Nephron progenitor cell (in vitro differentiated cells): ENCODE measurements at places on chromosomes 2 and 18.

DNA sequence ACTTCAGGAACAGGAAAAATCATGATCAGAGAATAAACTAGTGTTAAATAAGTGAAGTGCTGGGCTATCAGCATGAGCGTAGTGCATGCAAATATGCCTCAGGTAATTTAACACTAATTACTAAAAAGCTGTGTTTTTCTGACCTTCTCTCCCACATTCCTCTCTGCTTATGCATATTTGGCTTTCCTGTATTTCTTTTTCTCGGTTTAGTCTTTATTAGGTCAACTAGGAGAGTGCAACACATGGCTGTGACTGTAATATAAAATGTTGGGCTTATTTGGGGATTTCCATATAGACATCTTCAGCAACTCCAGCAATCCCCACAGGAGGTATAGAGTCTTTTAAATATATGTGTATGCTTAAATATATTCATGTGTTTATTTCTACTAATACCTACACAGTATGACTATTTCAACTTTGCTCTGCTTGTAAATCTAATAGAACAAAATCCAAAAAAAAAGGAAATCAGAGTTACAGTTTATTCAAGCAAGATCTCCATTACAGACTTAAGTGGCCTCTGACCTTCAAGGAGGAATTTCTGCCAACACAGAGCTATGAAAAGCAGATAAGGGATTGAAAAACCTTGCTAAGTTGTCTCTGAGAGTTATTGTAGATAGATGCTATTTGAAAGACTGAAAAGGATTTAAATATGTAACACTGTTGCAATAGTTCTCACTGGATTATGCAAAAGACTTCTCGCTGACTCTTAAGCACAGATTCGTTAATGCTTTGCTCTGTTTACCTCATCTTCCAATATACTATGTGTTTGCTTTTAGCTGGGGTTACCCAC is 359.5 kb upstream of the RGPD4 start:
- no peak for DNase-seq

GRCh38 chr18:75208155-75208835 is 644 bp downstream of the PTGR3 start:
- DNase-seq: peak; percentile 57

GRCh38 chr2:75573145-75573878 is 12.6 kb upstream of the EVA1A start:
- DNase-seq: no peak

DNA sequence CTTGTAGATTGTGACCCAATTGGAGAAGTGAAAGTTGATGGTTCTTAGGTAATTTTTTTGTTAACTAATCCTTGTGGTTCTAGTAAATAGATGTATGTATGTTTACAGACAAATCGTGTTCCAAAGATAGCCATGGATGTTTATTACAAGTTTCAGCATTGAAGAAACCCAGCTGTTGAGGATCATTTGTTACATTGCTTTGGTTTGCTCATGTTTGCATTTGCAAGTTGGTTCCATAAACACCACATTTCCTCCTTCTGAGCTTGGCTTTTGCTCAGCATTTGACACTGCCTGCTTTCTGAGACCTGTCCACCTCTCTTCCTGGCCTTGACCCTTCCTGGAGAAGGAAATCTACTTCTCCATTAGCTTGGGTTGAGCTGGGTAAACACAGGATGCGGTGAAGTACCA is 1.8 kb upstream of the CCDC68 start:
- no peak for DNase-seq

DNA sequence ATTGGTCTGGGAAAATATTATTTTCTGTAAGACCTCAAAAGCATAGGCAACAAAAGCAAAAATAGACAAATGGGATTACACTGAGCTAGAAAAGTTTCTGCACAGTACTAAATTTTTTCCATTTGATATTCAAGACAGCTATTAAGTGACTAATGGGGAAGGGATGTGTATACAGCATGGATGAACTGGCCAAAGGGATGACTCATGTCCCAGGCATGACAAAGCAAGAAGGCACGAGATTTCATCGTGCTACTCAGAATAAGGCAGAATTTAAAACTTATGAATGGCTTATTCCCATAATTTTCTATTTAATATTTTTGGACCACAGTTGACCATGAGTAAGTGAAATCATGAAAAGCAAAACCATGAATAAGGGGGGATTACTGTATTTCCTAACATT is 1250.1 kb upstream of the GYPC start:
- DNase-seq: no peak

DNA sequence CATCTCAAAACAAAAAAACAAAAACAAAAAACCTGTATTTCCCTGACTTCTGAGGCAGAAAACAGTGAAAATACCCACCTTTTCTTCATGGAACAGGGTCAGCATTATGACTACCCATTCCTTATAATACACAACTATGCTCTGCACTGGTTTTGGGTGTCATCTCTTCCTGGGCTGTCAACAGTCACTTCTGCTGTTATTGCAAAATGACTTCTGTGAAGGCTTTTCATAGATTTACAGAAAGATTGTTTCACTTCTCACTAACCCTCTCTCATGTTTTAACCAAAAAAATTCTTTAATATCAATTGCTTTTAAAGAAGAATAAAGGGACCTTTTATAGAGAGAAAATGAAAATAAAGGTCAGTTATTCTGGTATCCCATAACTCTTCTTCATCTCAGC is 26.5 kb upstream of the PIK3C3 start:
- no peak for DNase-seq

GRCh38 chr18:48213791-48214190 is 195.4 kb downstream of the ZBTB7C start:
- no peak for DNase-seq

GRCh38 chr2:180849851-180850250 is 130.6 kb upstream of the UBE2E3 start:
- no peak for DNase-seq

DNA sequence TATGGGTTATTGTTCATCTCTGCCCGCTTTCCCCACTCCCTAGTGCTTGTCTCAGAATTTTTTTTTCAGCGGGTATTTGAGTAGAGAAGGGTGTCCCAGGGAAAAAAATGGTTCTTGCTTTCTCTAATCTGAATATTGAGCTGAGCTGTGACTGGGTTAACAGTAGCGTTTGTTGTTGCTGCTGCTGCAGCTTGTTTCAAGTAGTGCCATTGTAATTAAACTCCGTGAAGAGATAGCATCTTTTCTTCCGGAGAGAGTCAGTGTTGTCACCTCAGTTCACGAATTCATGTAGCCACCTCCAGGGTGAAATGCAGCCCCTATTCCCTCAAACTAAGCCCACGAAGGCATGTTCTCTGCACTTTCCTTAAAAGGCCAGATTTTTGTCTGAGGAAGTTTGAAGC is 1.5 kb upstream of the AAK1 start:
- DNase-seq: no peak

DNA sequence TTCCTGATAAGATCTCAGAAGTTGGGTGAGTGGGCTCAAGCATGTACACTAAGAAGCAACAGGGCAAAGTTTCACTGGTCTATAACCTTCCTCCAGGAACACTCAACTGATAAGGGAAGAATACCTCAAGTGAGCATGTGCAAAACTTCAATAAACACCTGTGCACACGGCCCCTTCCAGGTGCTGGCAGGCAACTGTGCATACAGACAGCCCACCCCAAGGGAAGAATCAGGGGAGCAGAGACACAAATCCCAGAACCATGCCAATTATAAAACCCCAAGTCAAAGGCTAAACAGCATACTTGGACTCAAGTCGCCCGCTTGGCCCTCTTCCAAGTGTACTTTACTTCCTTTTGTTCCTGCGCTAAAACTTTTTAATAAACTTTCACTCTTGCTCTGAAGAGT is 85.9 kb upstream of the RTN4 start:
- DNase-seq: no peak

DNA sequence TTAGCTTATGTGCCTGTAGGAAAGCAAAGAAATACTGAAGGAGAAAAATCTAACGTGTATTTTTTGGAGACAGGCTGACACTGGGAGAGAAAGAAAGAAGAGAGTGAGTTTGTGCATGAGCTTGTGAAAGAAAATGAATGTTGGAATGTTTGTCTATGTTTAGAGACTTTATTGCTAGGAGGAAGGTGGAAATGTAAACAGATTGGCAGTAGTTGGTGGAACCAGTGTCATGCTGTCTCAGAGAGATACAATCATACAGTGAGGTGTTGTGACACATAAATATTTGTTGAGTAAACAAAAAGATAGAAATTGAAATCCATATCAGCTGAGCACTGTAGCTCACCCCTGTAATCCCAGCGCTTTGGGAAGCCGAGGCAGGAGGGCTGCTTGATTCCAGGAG is 222.2 kb upstream of the MEIS1 start:
- DNase-seq: no peak

DNA sequence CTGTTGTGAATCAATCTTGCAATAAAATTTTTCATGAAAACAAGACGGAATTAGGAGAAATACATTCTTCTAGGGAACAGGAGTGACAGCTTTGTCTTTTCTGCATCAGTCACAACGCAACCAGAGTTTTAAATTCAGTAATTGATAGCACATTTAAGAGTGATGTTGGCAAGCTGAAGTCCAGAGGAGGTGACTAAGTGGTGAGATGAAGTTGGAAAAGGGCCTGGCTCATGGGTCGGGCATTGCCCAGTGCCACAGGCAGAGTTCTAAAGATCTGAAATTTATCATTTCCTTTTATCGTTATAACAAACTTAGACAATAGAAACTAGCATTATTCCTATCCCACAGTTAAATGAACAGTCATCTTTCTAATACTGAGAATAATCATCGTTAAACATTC is 764.6 kb upstream of the ZEB2 start:
- DNase-seq: no peak

GRCh38 chr2:218876562-218877219 is 4.0 kb upstream of the WNT10A start:
- peak; percentile 77 for DNase-seq

DNA sequence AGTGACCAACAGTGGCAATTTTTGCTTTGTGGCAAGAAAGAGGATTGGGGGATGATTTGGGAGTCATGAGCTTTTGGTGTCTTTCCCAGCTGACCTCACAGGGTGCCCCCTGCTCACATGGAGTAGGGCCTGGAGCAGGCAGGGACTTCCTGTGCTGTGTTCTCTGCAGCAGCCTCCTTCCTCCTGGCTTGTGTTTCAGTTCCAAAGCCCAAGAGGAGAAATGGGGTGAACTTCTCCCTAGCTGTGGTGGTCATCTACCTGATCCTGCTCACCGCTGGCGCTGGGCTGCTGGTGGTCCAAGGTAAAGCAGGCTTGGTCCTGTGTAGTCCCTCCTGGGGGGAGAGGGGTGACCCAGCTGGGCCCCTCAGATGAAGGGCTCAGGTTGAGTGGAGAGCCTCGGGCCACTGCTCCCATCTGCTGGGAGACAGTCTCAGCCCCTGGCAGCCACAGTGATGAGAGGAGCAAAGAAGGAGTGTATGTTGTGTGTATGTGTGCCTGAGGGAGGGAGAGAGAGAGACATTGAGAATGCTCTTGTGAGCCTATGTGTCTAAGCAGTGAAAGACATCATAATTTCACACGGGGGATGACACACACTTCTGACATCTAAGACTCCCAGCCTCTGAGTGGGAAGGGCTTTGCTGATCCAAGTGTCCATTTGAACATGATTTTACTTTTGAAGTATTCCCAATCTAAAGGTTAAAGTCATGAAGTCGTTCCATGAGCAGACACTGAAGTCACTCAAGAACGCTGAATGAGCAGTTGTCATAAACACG is 27.2 kb downstream of the MARCO start:
- DNase-seq: no peak
